ENCODE measurements at places on chromosomes 7 and 10.

DNA sequence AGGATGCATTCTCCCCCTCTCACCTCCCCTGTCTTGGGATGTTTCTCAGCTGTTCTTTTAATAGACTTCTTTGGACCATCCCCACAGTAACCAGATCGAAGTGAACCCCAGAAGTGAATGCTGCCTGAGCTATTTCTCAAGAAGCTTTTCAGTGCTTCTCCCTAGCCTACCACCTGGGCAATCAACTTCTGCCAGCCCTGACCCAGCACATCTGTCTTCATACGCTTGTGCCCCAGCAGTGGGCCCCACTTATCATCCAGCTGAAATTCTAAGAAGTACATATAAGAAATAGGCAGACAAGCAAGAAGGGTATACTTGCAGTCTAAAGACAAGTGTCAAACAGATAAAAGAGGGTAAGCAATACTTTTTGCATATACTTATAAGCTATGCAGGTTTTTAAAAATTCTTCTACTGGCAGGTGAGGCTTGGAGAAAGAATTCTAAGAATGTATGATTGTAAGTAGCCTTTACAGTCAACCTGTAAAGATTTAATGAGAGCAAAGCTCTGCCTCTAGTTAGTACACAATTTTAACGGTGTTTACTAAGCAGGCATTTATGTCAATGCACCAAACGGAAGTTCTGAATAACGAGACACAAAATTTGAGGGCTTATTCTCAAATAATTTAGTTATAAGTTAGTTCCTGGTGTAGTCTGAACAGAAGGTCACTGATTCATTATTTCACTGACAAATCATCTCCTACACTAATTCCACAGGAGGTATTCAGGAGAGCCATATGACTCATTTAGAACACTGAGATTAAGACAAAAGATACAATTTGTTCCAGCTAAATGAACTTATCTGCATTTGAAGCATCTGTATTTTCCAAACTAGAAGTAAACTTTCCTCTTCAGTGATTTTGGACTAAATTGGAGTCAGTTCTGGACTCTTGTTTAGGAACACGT lies 83.3 kb downstream of the RNLS start:
- peak; percentile 30 for DNase-seq

DNA sequence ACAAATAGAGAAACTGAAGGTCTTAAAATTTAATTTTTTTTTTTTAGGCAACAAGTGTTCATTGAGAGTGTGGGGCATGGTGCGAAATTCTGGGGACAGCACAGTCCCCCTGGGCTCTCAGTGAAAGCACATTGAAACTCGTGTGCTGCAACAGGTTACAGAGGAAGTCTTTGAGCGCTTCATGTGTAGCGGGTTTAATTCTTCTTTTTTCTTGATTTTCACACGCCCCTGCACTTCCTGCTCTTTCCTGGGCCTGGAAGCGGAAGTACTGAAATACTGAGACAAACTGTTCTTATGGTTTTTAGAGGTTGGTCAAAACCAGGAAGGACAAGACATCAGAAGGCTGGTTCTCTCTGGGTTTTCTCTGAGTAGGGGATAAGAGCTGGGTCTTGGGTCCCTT lies 203.5 kb downstream of the PTEN start:
- DNase-seq, result no peak

DNA sequence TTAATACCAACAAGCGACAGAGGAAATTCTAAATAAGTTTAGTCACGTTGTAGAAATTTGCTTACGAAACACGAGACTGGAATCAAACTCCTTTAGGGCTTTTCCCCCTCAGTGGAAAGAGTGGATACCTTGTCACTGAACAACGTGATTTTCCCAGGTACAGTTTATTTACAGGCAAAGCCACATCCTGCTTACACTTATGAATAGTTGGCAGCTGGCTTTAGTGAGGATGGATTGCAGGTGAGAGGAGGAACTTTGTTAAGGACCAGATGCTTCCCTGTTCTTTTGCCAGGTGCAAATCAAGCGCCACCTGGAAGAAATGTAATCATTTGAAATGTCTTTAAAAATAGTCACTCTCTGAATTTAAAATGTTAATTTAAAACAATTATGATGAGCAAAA lies 282.4 kb downstream of the ADARB2 start:
- no peak for DNase-seq

GRCh38 chr10:128850647-128851046 lies 616.4 kb upstream of the MGMT start:
- DNase-seq, result no peak

- no peak for DNase-seq
Observed at GRCh38 chr7:69032848-69033247, 565.4 kb upstream of the AUTS2 start.

DNA sequence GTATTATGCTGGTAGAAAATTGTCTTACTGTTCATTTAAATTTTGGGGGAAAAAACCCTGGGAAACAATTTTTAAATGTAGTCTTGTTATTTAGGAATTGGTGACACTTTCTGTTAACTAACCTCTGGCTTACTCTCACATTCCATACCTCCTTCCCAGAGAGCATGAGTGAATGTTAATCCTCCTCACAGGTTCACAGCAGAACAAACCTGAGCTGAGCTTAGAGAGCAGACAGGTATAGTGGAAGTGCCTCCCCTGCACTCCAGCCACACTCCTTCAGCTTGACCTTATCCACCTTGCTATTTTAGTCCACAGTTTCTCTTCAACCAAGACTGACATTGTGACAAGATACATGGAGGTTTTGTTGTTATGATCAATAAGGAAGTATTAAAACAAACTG lies 235.9 kb downstream of the FOXP2 start:
- no peak for DNase-seq

DNA sequence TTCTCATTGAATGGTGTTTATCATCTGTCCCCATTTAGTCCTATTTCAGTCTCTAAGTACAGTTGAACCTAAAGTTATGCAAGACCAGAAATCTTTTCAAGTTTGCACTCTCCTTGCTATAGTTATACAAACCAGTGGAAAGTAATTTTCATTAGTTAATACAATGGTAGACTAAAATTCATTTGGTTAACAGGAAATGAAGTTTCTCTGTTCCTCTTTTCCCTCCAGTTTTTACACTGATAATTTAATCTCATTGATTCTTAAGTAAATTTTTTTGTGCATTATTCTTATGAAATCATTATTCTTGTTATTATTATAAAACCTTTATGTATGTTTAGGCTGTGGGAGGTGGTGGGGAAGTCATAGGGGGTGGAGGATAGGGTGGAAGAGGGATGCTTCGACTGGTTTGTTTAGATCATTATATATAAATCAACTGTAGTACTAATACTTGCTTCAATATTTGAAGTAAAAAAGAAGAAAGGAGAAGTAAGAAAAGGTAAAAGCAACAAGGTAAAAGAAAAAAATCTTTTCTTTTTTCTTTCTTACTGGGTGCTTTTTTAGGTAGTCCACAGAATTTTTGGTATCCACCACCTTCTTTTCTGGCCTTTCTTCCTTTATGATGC lies 104.1 kb downstream of the GPR85 start:
- DNase-seq, result no peak

DNA sequence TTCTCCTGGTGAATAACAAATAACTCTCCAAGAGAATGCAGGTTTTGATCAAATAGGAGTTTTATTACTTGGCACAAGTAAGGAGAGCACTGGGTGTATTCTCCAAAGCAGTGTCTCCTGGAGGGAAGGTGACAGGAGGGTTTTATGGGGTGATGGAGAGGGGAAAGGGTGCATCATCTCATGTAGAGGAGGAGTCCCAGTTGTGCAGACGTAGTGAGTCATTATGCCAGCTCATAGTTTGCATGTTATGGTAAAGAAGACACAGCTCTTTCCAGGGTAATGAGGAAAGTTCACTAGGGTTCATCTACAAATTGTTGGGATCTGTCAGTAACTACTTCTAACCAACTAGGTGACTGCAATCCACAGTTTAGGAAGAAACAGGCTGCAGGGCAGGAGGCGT lies 347.9 kb upstream of the MEOX2 start:
- DNase-seq, result peak; percentile 64

DNA sequence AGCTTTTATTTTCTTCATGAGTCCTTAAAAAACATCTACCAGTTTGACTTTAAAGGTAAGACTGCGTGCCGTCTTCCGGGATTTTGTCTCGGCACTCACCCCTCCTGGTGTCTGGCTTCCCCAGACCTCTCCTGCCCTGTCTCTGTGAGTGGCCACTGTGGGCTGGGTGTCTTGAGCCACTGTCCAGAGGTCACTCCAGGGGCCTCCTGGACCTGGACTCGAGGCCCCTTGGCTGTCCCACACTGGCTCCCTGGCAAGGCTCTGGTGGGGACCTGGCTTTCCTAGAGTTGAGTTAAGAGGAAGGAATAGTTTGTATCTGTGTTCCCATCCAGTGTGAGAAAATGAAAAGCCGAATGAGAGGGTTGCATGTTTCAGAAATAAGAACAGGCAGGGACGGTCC lies 95.5 kb downstream of the NKX6-2 start:
- no peak for DNase-seq

GRCh38 chr10:14608381-14609001 lies 166.2 kb downstream of the FAM107B start:
- DNase-seq, result no peak

DNA sequence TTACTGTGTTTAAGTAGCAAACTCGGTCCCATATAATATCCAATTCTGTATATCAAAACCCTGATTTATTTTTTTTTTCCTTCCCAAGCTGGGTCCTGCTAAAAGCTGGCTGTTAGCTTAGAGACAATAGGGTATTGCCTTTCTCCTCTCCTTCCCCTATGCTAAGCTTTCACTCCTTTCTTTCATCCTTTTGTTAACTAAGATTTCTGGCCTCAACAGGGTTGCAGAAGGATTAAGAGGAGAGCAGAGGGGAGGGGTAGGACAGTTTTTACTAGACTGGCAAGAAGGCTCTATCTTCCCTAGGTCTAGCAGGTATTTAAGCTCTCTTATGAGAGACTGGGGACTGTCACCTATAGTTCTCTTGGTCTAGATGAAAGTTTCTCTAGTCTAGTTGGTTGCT lies 229.2 kb downstream of the KCND2 start:
- no peak for DNase-seq

DNA sequence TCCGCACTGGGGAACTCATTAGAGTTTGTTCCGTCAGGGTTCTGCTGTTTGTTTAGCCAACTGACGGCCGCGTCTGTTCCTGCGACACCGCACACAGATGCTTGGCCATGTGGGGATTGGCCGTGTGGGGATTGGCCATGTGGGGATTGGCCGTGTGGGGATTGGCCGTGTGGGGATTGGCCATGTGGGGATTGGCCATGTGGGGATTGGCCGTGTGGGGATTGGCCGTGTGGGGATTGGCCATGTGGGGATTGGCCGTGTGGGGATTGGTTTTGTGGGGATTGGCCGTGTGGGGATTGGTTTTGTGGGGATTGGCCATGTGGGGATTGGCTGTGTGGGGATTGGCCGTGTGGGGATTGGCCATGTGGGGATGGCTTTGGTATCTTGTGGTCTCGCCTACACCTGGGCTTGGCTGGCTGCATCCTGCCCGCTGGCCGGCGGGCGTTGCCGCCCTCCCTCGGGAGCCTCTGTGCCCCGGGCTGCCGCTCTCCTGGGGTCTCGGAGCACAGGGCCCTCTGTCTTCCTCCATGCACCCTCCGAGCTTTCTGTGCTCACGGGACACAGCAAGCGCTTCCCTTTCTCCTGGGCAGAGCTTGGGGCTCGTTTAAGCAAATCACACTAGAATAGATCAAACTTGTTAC lies 62.5 kb downstream of the NKX6-2 start:
- no peak for DNase-seq

DNA sequence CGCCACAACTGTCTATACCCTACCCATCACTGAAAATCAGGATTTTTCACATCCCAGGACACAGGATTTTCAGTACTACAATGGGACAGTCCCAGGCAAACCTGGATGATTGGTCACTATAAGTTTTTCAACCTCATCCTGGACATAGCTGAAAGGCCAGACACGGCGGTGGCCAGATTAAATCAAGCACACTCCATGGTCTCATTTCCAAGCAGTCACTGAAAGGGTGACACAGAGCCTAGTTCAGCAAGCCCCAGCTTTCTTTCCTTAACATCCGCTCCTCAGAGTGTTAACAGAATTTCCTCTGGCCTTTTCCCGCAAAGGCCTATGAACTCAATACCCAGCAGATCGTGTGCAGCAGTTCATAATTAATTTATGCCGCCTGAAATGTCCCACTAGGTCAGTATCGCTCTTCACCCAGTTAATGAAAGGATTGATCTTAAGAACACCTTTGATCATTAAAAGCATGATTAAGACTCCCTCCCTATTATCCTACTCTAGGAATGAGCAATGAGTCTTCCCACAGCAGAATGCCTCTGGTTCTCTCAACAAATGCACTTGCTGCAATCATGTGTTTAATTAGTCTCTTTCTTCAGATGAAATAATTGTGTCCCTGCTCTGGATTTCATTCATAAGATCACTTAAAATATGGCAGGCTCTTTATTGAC lies 104.0 kb upstream of the NANOS1 start:
- no peak for DNase-seq

DNA sequence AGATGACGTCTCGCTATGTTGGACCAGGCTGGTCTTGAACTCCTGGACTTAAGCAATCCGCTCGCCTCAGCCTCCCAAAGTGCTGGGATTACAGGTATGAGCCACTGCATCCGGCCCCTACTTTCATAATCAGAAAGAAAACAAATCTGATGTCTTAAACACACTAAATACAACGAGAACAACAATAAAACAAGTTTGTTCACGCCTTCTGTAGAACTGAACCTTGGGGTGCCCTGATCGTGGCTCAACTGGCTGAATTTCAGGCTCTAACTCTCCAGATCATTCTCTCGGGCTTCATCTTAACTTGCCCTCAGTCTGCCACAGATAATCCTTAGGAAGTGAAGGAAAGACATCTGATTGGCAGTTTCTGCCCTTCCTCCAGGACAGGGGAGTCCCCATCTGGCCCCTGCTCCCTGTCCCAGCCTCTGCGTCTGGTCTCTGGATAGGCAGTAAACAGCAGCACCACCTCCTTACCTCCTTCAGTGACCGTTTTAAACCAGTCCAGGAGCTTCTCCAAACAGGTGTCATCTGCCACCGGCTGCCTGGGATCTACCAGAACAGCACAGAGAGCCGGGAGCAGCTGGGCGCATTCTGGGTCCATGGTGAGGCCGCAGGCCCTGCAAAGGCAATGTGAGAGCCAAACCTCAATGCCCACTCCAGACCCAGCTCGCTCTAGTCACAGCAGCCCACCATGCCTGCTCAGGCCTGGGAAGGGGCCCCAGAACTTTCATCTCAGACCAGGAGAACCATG lies 1.3 kb downstream of the BRAT1 start:
- DNase-seq, result no peak

DNA sequence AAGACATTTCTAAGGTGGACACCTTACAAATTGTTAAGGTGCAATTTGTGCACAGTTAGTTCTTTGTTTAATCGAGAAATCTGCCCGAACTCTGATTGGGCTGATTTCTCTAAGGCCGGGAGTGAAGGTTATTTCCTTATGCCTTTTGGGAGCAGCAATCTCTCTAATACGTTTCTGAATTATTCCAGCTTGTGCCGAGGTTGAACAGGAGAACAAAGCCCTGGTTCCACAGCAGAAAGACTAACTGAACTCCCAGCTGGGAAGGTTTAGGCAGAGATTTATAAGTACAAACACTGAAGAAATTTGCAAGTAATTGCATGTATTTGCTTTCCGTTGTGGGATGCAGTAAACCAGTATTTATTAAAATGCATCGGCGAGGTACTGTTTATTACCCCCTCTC lies 116.8 kb downstream of the GLI3 start:
- no peak for DNase-seq
